Uterus (tissue), 4 donors: ENCODE measurements at places on chromosomes 11 and 22. TPM values are rescaled to one million over a fixed set of nuclear protein-coding genes. Genes with fewer than 3 reads are reported as not detected.

DNA sequence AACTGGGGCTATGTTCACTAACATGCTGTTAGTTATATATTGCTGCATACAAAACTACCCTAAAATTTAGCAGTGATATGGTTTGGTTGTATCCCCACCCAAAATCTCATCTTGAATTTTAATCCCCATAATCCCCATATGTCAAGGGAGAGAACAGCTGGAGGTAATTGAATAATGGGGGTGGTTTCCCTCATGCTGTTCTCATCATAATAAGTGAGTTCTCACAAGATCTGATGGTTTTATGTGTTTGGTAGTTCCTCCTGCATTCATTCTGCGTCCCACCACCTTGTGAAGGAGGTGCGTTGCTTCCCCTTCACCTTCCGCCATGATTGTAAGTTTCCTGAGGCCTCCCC is 10.0 kb upstream of the PATL1 start:
- DNase-seq, result no peak

GRCh38 chr11:59680287-59681154 is 11.7 kb upstream of the PATL1 start:
- peak; percentile 46 for DNase-seq

DNA sequence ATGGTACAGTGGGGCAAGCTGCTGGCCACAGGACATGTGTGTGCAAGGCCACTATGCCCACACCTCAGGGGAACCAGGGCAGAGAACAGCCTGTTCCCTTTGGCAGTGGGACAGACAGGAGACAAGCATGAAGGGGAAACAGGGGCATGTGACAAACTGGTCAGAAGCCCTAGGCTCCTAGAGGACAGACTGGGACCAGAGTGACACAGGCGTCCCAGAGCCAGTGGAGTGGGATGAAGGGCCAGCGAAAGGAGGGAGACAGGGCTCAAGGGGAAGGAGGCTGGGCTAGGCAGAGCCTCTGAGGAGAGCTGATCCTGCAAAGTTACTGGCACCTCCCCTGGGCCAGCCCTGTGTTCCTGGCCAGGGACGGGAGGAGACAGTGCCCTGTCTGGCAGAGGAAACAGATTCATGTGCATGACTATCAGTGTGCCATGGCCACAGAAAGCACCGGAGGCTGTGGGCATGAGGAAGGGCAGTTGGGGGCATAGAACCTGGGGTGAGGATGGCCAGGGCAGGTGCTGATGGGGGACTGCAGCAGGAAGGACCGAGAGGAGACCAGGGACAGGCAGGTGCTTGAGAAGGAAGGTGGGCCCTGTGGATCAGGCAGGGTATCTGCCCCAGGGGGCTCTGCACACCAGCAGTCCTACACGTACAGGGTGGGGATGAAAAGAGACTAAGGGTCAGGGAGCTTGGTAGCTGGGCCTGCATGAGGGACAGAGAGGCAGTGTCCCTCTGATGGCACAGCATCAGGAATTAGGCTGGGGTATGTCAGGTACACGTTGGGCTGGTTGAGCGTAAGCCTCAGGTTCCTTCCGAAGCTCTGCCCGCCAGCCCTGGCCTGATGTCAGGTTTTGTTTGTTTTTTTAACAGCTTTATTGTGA is 9.8 kb downstream of the DERL3 start:
- DNase-seq, result no peak

DNA sequence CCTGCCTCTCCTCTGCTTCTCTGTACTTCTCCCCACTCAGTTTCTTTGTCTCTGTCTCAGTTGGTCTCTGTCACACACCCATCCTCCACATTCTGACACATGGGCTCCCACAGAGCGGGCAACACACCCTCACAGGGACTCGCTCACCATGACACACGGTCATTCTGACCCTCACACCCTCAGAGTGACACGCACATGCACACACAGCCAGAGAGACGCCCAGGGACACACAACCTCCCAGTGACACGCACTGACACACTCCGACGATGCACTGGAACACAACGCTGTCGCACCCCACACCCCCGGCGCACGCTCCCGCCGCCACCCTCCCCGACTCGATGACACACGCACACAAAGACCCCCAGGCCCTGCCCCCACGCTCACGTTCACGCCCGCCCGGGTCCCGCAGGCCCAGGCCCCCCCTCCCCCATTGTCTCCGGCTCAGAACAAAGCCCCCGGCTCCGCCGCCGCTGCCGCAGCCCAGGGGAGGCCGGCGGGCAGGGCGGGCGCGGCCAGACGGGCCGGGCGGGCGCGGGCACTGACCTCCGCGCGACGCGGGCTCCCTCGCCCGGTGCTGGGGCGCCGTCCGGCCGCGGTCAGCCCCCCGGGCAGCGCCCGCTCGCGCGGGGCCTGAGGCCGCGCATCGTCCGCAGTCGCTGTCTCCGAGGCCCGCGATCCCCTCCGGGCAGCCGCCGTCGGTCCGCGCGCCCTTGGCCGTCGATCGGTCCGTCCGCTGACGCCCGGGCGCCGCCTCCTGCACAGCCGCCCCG is 404 bp downstream of the DCHS1 start:
- DNase-seq, result peak; percentile 51

Gene RFPL2
- not detected for total RNA-seq

Gene TREH
- total RNA-seq, result not detected
